ENCODE measurements at places on chromosomes 1 and 21.

GRCh38 chr1:204232526-204232925, 18.7 kb upstream of the GOLT1A start:
- DNase-seq: no peak

- DNase-seq: no peak
Observed at GRCh38 chr1:54018635-54019034, 649 bp upstream of the LDLRAD1 start.

- no peak for DNase-seq
Observed at GRCh38 chr1:208135354-208135753, 108.8 kb downstream of the PLXNA2 start.

DNA sequence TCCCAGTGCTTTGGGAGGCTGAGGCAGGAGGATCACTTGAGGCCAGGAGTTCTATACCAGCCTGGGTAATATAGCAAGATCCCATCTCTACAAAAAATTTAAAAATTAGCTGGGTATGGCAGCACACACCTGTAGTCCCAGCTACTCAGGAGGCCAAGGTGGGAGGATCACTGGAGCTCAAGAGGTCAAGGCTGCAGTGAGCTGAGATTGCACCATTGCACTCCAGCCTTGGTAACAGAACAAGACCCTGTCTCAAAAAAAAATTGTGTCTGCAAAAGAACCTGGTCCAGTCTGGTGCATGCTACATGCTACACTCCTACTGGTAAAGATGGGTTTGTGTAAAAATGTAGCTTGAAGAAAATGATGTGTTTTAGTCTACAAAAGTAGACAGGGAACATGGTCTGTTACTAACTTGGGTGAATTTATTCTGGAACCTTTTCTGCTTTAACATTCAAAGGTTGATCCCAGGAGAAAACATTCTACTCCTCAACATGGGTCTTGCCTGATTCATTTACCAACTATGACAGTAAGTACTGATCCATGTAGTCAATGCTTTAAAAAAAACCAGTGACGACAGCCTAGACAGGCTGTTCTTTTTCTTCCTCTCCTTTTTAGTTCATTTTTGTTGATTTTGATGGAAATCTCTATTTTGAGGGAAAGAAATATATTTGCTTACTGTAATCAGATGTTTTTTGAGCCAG, 32.7 kb upstream of the ENAH start:
- DNase-seq: no peak

DNA sequence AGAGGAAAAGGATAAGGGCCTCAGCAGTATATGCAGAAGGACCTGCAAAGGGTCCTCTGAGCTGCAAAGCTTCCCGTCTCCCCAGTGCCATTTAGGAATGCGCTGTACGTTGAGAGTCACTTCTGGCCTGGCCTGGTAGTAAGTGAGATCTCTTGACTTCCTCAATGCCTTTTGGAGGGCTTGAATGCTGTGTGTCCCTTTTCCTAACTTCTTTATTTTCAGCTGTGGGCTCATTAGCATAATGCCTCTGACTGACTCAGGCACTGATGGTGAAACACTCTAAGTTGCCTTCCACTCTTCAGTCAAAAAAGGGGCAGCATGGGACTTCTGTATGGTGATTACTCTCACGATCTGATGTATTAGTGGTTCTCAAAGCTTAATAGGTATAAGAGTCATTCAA, 49.9 kb downstream of the XCL1 start:
- no peak for DNase-seq

DNA sequence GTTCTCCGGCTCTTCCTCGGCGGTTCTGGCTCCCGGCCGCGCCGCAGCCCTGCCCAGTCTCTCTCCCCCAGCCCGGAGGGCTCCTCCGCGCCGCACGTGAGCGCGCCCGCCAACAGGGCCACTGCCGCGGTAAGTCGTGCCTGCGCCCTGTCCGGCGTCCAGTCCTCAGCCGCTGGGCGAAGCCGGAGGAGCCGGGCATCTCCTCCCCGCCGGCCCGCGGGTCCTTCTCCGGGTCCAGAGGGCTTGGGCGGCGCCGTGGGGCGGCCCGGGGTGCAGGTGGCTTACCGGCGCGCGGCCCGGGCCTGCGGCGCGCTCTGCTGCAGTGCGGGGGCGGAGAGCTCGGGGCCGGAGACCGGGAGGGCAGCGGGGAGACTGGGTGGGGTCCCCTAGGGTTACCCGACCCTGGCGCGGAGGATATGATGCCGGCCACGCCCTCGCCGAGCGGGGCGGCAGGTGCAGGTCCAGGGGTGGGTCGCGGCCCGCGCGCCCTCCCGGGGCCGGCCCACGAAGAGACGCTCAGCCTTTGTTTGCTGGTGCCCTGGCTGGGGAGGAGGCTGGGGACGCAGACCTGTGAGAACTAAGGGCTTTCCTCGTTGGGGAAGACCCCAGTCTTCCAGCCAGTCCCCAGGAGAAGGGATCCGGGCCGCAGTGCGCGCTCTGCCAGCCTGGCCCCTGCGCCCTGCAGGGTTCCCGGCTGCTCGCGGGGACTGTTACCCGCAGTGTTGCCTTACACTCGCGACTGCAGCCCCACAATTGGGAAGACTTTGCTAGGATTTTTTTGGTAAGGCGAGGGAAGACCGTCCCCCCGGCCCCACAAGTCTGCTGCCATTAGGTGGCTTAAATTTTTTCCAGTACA, at the start of gene DOP1B:
DOP1B (plus strand) TSS at position 10 of the 856 bp plus-strand sequence. CDS start 7,910 bp downstream, outside the sequence.
- no peak for DNase-seq

GRCh38 chr1:90114521-90115141, 119.7 kb downstream of the ZNF326 start:
- DNase-seq: peak; percentile 10

- peak; percentile 52 for DNase-seq
Observed at GRCh38 chr21:26769613-26770188, 75.5 kb downstream of the ADAMTS1 start.

Measured in putamen (tissue), 1 donor.